Hippocampal formation (tissue), 2 donors: ENCODE measurements at places on chromosomes 2 and 18.

- no peak for DNase-seq
These were observed 445.3 kb downstream of the SLC4A3 start for GRCh38 chr2:220072669-220073220.

DNA sequence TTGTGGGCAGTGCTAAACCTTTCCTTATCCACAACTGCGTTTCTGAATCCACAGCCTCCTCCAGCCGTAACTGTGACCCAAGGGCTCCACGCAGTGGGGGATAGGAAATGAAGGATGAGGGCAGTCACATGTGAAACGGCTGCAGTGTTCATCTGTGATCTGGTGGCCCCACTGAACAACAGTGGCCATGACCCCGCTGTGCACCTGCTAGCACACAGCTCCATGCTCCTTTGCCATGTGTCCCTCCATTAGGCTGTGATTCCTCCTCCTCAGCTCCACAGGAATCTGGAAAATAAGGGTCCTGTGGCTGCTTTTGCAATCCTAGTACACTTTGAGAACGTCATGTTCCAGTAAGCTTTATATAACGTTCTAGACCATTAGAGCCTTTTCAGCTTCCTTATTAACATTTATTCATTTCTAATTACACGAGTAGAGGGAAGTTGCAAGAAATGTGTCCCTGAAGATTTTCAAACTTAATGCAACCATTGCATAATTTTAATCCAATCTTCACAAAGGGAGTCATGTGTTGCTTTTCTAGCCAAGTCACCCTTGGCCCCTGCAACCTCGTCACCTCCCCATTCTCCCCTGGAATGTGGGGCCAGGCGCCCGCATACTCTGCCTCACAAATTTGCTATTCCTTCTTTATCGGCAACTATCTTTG lies 7.1 kb upstream of the NAPG start:
- peak; percentile 87 for DNase-seq

DNA sequence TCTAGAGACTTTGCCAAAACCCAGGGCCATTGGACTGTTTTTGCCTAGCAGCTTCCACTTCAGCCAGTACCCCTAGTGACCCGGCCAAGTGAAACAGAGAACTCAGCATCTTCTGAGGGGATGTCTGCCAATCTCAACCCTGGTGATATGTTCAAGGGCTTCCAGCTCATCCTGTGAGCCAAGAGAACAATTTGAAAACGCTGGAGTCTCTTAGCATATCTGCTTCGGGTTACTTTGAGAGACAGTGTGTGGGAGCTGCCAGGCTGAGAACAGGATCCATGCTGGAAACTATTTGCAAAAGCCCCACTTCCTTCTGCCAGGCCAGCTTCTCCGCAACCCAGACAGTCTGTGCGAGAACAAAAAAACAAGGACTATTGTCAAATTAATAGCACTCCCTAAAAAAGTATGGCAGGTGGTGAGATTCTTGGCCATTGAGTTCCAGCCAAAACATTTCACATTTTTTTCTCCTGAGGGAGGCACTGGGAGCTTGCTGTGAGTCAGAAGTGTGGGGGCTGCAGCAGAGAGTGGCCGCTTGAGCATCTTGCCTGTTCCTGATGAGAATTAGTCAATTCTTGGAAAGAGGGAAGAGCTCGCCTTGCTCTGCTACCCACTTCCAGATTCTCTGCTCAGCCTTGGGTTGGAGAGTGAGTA lies 395.6 kb upstream of the TRIB2 start:
- no peak for DNase-seq

DNA sequence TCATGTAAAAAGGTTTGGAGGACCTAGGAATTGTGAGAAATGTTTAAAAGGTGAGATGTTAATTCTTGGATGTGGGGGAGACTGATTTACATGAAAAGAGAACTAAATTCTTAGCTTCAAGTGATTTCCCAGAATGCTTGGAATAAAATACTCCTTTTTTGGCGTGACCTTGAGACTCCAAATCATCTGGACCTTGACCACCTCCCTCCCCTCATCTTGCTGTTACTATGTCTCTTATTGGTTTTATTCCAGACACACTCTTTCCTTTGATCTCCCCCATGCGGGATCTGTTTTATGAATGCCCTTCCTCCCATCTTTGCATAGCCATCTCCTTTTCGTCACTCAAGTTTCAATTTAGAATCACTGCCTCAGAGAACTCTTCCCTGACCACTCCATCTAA lies 20.0 kb upstream of the LRRTM1 start:
- no peak for DNase-seq

DNA sequence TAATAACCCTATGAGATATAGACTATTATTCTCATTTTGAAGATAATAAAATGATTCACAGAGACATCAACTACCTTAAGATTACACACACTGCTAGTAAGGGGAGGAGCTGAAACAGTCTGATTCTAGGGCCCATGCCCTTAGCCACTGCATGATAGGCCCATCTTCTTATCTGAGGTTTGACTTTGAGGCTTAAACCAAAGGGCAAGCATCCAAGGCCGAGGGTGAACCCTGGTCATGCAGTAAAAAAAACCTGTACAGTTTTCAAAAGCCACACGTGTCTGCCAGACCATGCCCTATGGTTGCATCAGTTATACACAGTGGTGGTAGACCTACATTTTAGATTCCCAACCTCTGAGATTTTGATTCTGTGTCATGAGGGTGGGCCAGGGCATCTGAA lies 44.8 kb downstream of the POLE4 start:
- no peak for DNase-seq

GRCh38 chr2:102417946-102418345 lies 5.0 kb upstream of the IL18RAP start:
- DNase-seq: no peak

DNA sequence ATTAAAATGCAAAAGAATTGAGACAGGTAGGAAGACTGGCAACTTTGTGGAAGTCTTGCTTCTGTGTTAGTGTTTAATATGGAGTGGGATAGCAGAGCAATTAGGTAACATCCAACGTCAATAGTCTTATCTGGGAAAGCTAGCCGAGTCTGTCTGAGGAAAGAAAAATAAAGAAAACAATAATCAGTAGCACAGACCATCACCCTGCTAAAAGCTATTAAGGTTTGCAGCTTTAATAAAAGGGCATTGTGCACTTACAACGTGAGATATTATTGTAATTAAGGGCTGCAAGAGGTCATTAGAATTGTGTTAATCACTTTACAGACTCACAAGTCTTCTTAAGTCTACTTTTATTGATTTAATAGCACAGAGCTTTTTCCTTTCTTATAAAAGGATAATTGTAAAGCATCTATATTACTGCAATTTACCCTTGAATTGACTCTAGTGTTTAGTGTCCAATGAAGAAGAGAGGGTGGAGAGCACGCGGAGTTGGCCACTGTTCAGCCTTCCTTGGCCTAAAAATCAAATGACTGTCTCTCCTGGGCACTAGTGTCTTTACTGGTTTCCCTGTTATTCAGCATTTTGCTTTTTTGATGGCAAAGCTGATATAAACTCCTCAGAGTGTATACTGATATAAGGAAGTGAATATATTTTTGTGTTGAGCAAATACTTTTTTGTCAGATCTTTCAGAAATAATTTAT lies 2.0 kb downstream of the CDH7 start:
- no peak for DNase-seq

GRCh38 chr2:241227594-241227993 lies 39.1 kb downstream of the ANO7 start:
- DNase-seq: no peak

GRCh38 chr2:406876-407275 lies 119.0 kb upstream of the ALKAL2 start:
- DNase-seq: no peak

GRCh38 chr2:239822146-239822831 lies 202.9 kb downstream of the NDUFA10 start:
- no peak for DNase-seq

GRCh38 chr2:63842149-63843061 lies 709 bp downstream of the UGP2 start:
- DNase-seq: peak; percentile 57

- no peak for DNase-seq
These were observed 365.3 kb upstream of the TCF4 start for GRCh38 chr18:55953326-55953725.

DNA sequence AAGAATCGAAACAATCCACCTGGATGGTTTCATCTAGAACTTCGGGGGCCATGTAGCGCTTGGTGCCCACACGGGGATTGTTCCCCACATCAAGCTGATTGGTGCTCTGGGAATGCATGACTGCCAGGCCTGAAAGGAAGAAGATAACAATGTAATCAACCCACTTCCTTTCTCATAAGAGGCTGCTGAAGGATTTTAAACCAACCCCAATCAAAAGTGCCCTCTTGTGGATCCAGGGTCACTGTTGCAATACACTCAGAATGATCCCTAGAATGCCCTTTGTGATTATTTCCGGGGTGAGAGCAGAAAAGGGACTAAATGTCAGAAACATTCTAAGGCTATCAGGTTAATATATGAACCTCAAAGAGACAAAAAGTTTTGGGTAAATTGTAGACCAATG lies 115.2 kb downstream of the ACVR1 start:
- DNase-seq: no peak

- DNase-seq: no peak
These were observed 46.8 kb upstream of the CDH7 start for GRCh38 chr18:65704046-65704445.

DNA sequence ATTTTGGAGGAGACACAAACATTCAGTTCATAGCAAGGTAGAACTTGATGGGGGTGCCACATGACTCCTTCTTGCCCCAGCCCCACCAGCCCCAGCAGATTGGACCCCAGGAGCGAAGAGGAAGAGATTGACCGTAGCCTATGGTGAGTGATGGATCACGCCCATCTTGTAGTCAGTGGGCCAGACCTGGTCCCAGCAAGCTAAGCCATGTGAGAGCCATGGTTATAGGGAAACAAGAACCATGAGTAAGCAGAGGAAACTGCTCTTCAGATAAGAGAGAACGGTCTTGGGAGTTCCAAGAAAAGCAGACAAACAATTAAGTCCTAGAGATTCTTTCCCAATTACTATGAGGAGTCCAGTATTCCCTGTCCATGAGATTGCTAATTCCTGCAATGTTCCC lies 4.6 kb upstream of the TCF4 start:
- DNase-seq: no peak

GRCh38 chr2:226797289-226797988 lies 2.2 kb downstream of the IRS1 start:
- DNase-seq: no peak

- no peak for DNase-seq
These were observed 236.8 kb downstream of the AFF3 start for GRCh38 chr2:99905636-99906035.

DNA sequence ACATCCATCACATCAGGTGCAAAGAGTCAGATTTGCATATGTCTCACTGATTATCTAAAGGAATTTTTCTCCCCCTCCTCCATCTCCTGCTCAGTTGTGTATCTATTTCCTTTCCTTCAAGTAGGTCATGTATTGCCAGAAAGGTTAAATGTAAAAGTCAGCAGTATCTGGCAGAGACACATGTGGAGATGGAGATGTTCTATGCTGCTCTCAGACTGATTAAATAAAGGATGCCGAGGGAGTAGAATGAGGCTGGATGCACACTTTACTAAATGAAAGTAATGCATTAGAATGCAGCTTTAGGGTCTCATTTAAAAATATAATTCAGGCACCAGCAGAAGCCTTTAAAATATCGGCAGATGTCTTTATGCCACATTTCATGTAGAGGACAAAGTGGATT lies 555.3 kb downstream of the RNF144A start:
- no peak for DNase-seq

- DNase-seq: no peak
These were observed 1325.4 kb upstream of the ZEB2 start for GRCh38 chr2:145845207-145845894.

- no peak for DNase-seq
These were observed 11.4 kb upstream of the PKDCC start for GRCh38 chr2:42036413-42036812.

- DNase-seq: no peak
These were observed 21.5 kb downstream of the NAB1 start for GRCh38 chr2:190670182-190670946.

- no peak for DNase-seq
These were observed 262.7 kb upstream of the FSIP2 start for GRCh38 chr2:185475914-185476313.

DNA sequence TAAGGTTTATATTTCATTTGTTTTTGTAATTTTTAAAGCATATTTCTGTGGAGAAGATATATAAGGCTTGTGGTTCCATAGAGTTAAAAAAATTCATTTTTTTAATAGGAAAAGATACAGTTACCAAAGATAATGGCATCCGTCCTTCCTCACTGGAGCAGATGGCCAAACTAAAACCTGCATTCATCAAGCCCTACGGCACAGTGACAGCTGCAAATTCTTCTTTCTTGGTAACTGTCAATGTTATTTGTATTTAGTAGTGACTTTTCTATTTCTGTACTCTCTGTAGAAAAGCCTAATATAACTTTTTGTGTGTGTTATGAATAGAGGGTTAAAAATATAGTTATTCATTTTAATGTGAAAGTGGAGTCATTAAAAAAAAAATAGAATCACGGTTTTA lies 35.1 kb downstream of the HADHB start:
- DNase-seq: no peak

- DNase-seq: no peak
These were observed 98.1 kb downstream of the NFATC1 start for GRCh38 chr18:79493801-79494211.

GRCh38 chr2:189369566-189369965 lies 71.7 kb upstream of the WDR75 start:
- no peak for DNase-seq

DNA sequence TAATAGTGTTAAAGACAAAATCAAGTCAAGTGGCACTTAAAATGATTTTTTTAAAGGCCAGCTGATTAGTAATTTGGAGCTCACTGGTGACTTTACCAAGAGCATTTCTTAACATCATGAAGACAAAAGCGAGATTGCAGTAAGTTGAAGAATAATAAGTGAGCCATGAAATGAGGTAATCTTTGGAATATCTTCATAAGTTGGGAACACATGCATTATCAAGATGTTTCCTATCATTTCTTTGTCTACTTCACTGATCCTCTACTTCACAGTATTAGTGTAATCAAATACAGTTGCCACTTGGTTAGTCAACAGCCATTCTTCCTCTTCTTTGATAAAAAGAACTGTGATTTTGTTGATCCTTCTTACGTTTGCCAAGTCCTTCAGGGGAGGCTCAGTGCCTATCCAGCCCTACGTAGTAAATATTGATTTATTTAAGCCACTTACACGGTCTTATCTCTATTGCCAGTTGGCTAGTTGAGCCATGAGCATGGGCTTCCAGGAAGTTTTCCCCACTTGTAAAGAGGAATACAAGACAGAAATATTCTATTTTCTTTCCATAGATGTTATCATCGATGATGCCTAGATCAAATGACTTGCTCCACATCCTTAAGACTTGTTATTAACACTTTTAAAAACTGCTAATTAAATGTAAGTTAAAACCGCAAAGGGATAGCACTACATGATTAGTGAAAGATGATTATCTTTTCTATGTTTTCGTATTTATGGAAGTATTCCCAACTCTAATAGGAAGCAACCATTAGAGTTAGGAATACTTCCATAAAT lies 46.1 kb downstream of the YES1 start:
- DNase-seq: no peak

DNA sequence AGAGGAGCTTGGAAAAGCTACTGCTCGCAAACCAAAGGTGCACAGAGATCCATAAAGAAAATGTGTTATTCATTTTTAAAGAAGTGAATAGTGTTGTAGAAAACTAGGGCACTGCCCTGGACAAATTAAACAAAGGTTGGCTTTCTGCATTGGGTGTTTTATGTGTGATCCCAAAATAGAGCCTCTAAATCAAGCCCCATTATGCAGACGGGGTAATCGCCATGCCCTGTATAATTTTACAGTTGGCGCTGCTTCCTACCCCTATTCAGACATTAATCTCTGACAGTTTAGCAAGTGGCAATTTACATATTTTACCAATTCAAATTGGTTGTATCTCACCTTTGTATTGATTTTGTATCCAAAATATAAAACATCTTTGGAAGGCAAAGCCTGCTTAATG lies 109.1 kb downstream of the PID1 start:
- DNase-seq: no peak

- no peak for DNase-seq
These were observed 3.3 kb downstream of the KIF3C start for GRCh38 chr2:25979001-25979400.
